ENCODE measurements at places on chromosomes 4 and X.

DNA sequence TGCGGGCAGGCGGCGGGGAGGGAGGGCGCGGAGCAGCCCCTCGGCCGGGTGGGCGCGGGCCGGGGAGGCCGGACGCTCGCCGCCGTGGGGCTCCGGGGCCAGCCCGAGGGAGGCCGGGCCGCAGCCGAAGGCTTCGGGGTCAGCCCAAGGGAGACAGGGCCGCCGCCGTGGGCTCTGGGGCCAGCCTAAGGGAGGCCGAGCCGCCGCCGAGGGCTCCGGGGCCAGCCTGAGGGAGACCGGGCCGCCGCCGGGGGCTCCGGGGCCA, 251 bp downstream of the KIAA0232 start:
- no peak for DNase-seq

DNA sequence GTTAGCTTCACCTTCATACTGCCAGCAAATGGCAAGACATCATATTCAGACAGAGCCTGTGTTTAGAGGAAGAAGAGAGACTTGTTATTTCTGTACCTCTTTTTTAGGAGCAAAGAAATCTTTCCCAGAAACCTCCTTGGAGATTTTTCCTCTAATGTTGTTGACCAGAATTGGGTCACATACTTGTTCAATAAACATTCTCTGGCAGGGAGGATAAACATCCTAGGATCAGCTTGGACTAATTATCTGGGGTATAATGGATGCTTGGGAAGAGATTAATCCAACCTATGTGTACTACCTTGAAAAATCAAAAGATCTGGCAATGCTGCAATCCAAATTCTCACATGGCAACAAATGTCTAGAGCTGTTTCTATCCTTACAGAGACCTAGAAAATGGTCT, 8.4 kb upstream of the PRSS12 start:
- no peak for DNase-seq

GRCh38 chr4:8589823-8590545, 2.6 kb upstream of the CPZ start:
- DNase-seq = no peak

GRCh38 chr4:85787133-85787532, 312.2 kb downstream of the ARHGAP24 start:
- DNase-seq = no peak

- DNase-seq = no peak
These were observed 45.8 kb downstream of the TET2 start for GRCh38 chr4:105192474-105192873.
